ENCODE measurements at places on chromosomes 5 and 9.

DNA sequence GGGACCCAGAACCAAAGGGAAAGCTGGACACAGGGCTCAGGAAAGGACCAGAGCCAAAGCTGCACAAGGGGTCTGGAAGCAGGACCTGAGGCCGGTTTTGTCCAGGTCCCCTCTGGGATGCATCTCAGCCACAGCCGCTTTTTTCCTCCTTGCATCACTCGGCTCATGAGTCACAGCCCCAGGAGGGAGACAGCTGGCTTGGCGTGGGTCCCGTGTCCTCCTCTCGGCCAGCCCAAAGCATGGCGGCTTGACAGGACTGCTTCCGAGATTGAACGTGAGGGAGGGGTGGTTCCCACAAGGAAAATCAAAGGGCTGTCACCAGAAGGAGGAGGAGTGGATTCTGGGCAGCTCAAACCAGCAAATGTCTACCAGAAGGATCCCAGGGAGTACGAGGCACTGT, 56.7 kb upstream of the CPLX2 start:
- DNase-seq = no peak

- no peak for DNase-seq
Observed at GRCh38 chr9:113545068-113545467, 81.5 kb downstream of the RGS3 start.

- no peak for DNase-seq
Observed at GRCh38 chr9:130414081-130414731, 30.6 kb upstream of the ASS1 start.

GRCh38 chr5:65382582-65382981, 99.1 kb downstream of the ADAMTS6 start:
- DNase-seq = no peak

- no peak for DNase-seq
Observed at GRCh38 chr5:72525816-72526215, 18.6 kb upstream of the ZNF366 start.

- no peak for DNase-seq
Observed at GRCh38 chr9:113238859-113239232, 17.5 kb downstream of the SLC31A1 start.

GRCh38 chr5:65125591-65126541, 355.9 kb downstream of the ADAMTS6 start:
- peak; percentile 26 for DNase-seq

DNA sequence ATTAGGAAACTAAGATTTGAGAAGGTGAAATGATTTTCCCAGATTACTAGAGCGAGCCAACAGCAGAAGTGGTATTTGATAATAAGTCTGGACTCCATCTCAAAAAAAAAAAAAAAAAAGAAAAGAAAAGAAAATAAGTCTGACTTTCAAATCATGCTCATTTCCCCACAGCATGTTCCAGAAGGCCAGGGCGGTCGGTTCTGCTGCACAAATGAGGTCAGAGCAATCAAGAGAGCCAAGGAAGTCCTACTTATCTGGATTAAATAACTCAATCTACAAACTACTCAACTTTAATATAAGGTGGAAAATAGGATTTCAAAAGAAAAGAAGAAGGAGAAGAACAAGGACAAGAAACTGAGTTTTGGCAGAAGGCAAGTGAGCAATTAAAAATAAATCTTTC, 130.4 kb upstream of the RASA1 start:
- DNase-seq = no peak

DNA sequence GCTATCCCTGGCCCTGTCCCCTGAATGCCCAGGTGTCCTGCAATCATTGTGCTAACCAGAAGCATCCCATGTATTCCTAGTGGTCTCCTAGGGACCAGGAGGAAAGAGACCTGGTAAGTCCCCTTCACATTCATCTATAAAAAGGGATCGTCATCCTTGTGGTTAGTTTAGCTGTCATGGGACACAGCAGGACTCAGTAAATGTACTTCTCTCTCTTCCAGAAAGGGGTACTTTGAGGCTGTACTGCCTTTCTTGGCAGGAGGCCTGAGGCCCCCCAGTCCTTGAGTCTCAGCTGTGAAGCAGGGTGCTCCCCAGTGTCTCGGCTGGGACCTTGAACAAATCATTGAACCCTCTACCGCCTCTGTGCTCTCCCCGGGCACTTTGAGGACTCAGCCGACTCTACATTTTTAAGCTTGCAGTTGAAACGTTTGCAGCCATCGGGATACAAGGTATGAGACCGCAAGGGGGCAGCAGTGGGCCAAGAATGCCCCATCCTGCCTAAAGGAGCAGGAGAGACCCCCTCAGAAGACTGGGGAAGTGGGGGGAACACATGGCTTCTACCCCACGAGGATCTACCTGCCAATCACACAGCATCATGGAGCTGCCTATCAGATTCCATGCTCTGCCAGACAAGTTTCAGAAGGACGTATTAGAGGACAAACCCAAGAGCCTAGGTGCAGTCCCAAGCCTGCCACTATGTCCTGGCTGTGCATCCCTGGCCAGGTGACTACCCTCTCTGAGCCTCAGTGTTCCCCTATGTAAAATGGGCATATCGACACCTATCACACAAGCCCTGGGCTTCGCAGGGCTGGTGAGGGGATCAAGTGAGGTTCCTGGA, 2.4 kb upstream of the PHYKPL start:
- DNase-seq = peak; percentile 79

DNA sequence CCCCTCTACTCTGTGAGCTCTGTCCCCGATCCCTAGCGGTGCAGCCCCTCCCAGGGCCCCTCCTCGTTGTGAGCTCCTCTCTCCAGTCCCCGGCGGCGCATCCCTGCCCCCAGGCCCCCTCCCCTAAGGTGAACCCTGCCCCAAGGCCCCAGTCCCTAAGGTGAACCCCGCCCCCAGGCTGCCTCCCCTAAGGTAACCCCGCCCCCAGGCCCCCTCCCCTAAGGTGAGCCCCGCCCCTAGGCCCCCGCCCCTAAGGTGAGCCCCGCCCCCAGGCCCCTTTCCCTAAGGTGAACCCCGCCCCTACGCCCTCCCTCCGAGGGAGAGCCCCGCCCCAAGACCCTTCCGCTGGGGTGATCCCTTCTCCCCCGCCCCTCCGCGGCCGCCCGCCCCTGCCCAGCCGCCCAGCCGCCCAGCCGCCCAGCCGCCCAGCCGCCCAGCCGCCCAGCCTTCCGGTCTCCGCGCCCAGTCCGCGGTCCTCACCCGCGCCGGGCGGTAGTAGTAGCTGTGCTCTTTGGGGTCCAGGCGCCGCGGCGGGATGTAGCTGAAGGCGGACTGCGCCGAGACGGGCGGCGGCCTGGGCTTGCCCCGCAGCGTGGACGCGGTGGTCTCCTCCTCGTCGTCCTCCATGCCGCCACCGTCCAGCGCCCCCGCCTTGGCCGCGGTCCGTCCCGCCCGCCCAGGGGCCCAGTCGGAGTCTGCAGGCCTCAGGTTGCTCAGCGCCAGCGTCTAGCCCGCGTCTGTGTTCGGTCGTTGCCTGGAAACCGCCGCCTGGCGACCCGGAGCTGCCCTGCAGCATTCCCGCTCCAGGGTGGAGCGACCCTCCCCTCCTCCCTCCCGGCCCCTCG, at the start of gene CFAP90:
Gene CFAP90 (minus strand): TSS at position 739 of the 845 bp plus-strand sequence. CDS start 112 bp downstream, at position 627.
- peak; percentile 87 for DNase-seq

DNA sequence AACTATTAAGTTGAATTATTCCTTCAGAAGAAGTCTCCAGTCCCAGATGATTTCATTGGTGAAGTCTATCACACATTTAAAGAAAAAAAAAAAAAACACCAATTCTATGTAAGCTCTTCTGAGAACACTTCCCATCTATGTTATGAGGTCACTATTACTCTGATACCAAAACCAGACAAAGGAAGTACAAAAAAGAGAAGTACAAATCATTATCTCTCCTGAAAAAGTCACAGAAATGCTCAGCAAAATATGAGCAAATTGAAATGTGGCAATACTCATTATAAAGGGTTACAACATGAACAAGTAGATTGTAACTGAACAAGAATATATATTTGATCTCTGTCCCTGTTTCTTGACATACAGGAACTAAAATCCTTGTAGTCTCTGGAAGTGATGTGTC, 280.4 kb downstream of the TLE1 start:
- no peak for DNase-seq

GRCh38 chr9:92043002-92043401, 72.2 kb downstream of the SPTLC1 start:
- DNase-seq = no peak
